ENCODE measurements at places on chromosomes 1 and 21.

GRCh38 chr1:172627702-172628101 is 31.2 kb upstream of the FASLG start:
- no peak for DNase-seq

- no peak for DNase-seq
Measured at GRCh38 chr1:108841703-108842102, 15.2 kb downstream of the AKNAD1 start.

DNA sequence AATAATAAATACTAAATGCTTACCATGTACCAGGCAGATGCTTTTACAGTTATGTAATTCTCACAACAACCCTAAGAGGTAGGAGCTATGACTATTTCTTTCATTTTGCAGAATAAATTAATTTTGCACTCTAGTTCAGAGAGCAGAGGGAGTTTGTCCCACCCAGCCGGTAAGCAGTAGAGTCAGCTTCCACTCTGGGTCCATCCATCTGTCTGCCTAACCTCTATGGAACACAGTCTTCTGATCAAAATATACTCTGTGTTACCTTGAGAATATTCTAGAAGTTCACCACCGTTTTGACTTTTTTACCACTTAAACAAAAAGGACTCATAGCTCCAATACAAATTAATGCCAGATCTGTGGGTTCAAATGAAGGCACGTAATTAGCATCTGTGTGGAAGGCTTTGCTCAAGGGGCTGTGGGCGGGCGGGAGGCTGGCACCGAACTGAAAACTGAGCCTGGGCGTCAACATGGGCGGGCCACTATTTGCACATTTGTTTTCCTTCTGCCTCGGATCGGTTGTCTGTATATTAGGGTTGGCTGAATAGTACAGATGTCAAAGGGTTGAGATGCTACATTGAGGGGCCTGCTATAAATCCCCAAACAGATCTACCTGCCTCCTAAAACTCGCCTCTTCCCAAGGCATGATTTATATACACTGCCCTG is 33.1 kb upstream of the LMO4 start:
- no peak for DNase-seq

DNA sequence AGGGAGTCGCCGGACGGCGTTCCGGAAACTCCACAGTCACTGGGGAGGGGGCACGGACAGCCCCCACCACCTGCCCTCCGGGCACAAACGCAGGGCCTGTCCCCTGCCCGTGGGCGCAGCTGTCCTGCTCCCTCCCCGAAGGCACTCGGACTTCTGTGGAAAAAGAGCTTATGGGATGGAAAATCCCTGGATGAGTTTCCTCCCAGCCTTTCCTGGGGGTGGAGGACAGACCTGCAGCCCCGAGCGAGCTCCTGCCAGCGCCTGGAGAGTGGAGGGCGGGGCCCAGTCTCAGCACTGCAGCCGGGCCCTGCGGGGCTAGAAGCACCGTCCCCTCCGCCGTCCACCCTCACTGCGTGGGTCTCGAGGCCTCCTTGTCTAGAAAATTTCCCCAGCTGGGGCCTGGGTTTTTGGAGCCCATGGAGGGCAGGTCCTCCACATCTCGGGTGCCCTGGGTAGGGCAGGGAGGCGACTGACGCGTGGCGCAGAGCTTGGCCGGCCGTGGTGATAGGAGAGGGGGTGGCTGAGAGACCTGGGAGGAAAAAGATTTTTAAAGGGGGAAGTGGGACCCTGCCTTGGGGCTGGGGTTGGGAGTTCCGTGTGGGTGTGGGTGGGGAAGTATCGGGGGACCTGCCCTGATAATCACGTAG is 6.4 kb upstream of the COL6A1 start:
- no peak for DNase-seq

DNA sequence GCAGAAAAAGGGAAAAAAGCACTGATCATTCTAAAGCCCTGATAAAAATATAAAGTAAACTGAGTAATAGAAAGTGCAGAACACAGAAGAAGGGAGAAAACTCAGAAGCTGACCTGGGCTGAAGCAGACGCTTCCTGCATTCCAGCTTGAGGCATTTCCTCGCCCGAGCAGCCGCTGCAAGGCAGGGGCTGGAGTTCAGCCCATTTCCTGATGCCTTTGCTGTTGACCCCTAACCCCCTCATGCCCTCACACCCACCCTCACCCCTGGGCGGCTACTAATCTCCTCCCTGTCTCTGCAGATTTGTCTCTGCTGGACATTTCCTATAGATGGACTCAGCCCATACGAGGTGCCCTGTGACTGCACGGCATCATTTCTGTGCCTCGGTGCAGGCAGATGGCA is 227.8 kb downstream of the NPHP4 start:
- DNase-seq: no peak

DNA sequence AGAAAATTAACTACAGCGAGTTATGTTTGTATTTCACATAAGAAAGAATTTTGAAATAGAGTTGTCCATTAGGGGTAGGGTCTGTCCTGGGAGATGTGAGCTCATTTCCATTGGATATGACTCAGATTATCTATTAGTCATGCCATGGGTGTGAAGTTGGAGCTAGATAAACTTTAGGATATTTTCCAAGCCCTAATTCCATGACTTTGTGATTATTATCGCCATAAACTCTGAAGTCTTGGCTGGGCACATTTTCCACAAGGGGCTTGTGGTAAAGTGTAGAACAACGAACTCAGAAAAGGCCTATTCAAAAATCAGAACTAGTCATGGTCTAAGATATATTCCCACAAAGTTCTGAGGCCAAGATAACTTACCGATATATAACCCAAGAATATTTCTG is 396.6 kb downstream of the DPYD start:
- no peak for DNase-seq

- DNase-seq: no peak
Measured at GRCh38 chr1:56258371-56258770, 321.0 kb downstream of the PLPP3 start.

GRCh38 chr1:234721476-234722269 is 111.7 kb upstream of the IRF2BP2 start:
- no peak for DNase-seq

DNA sequence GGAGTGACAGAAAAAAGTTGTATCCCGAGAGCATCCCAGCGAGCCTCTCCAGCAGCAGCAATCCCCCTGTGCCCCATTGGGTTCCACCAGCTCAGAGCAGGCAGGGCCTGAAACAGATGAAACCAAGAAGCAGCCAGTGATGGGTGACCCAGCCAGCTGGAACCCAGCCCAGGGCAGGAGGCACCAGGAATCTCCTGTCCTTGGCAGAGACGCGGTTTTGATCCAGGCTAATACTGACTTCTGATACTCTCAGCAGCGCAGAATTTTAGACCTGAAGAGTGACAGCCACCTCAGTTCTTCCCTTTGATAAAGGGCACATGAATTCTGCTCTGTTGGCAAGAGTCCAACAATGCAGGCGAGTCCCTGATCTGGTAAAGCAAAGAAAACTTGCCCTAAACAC is 11.4 kb upstream of the OLIG1 start:
- DNase-seq: no peak

DNA sequence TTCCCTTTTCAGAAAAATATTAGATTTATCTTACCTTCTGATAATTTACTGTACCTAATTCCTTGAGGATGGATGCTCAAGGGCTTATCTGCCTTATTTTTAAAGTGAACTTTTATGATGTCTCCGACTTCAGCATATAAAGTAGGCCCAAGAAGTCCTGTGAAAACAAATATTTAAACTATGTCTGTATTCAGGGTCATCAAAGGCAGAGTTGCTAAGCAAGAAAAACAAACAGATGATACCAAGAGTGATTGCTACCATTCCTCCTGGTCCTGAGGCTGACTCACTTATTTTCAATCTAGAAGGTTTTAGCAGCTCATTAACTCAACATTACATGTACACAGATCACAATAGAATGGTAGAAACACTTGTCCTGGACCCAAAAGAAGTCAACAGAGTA is 14.1 kb downstream of the F5 start:
- DNase-seq: no peak

- DNase-seq: no peak
Measured at GRCh38 chr1:201295346-201295745, 12.0 kb downstream of the PKP1 start.
